Activated CD4-positive, alpha-beta T cell treated with anti-CD3 and anti-CD28 coated beads, Interleukin-2, amount 50 U/mL, for 24 hours (primary cell): ENCODE measurements at places on chromosomes 2 and 18.

DNA sequence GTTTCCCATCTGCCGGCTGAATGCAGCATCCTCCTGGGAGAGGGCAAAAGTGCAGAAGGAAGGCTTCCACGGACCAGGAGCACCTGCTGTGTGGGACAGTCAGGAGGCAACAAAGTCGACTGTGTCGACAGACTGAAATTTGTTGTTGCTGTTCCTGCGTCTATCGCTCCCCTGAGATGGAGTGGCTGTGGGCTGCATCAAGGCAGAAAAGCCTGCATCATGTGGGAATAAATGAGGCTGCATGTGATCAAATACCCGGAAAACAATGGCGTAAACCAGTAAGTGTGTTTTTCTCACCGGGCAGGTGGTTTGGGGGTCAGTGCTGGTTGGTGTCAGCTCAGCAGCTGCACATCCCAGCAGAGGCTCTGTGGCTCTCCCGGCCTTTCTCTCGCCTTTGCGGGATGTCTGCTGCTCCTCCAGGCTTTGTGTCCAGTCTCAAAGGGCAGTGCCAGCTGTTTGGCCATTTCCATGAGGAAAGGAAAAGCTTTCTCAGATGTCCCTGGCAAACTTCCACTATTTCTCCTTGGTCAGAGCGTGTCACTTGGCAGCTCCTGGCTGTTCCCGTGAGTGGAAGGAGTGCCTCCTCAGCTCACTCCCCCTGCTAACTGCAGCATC is 262.4 kb downstream of the NDUFA10 start:
- DNase-seq: no peak

DNA sequence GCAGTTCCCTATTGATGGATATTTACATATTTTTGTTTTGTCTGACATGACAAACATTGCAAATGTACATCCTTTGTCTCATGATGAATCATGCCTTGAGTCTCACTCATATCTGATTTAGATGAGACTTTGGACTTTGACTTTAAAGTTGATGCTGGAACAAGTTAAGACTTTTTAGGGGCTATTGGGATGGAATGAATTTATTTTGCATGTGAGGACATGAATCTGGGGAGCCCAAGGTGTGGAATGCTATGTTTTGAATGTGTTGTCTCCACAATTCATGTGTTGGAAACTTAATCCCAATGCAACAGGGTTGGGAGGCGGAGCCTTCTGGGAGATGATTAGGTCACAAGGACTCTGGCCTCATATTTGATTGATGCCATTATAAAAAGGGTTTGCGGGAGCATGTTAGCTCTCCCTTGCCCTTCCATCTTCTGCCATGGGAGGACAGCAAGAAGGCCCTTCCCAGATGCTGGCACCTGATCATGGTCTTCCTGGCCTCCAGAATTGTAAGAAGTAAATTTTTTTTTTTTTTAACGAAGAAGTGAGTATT is 29.1 kb upstream of the INO80D start:
- DNase-seq: no peak

GRCh38 chr2:103249462-103249861 is 487.6 kb downstream of the TMEM182 start:
- DNase-seq: no peak

DNA sequence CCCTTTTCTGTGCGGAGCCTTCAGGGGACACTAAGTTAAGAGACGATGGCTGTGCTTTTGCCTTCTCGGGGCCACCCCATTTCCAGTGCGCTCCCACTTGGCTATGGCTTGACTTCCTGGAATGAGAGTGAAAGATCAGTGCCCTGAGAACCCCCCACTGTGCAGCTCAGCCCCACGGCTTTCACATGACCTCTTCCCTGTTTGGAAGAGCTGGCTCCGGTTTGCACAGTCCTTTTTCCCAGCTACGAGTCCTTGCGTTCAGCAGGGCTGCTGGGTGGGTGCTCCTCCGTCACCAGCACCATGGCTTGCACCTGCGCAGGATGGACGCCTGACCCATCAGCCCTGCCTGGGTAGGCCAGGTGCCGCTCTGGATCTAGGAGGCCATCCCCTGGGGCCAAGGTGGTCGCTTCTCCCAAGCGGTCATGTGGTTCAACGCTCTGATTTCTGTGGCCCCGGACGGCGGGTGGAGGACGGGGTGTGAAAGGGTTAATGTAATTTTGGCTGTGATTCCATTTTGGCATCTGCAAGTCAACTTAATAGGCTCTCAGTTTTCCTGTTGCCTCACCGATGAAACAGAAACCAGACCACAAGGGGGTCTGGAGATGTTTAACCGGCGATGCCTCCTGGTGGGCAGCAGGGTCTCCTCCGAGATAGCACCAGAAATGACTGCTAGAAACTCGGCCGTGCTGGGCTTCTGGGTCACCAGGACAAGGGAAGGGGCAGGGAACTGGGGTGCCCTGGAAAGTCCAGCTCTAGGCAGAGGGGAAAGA is 113.1 kb upstream of the HAAO start:
- DNase-seq: no peak

GRCh38 chr2:98509542-98510321 is 65.1 kb downstream of the INPP4A start:
- DNase-seq: no peak

- no peak for DNase-seq
These were observed 11.1 kb upstream of the SLC66A3 start for GRCh38 chr2:11144077-11144737.

- DNase-seq: no peak
These were observed 163.5 kb upstream of the BOD1L2 start for GRCh38 chr18:56983275-56983992.

GRCh38 chr18:22488554-22488953 is 70.8 kb upstream of the CTAGE1 start:
- no peak for DNase-seq

DNA sequence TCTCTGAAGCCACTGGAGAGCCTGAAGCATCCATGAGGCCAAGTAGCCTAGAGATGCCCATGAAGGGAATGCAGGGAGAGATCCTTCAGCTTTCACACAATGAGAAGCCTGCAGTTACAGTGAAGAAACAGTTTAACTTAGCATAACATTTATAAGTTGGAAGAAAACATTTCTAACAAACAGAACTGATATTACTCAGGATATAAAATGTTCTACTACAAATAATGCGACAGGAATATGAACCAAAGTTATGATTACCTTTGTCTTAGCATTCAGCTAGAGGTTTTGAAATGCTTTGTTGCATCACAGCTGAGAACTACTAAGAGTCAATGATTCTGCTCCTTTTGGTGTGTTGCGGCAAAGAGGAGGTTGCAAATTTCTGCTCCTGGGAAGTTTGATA is 6.9 kb upstream of the KYNU start:
- DNase-seq: no peak

GRCh38 chr2:70087702-70088597 is 673 bp downstream of the PCBP1 start:
- DNase-seq: peak; percentile 44
